ENCODE measurements at places on chromosomes 6 and 20.

- peak; percentile 64 for DNase-seq
Measured at GRCh38 chr6:41504466-41505121, 41.6 kb upstream of the FOXP4 start.

DNA sequence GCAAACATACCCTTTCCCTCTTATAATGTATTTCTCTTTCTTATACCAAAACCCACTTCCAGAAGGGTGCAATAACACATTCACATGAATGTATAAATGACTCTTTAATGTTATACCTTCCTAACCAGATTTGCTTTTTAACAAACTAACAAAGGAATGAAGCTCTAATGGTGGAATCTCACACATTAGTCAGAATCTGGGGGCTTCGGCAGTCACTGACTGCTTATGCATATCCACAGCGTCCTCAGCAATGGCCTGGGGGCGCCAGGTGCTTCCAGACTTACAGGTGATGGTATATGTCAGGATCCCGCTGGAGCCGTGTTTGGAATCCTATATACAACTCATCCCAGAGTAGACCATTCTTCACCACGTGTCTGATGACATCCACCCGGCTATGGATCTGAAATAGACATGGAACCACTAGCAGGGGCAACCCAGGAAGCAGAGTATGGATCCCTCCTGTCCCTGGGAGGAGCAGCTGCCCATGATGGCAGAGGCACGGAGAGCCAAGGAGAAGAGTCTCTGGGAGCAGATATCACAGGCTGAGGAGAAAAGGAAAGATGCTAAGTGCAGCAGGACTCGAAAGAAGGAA, 150.8 kb upstream of the RIPOR2 start:
- DNase-seq, result no peak

DNA sequence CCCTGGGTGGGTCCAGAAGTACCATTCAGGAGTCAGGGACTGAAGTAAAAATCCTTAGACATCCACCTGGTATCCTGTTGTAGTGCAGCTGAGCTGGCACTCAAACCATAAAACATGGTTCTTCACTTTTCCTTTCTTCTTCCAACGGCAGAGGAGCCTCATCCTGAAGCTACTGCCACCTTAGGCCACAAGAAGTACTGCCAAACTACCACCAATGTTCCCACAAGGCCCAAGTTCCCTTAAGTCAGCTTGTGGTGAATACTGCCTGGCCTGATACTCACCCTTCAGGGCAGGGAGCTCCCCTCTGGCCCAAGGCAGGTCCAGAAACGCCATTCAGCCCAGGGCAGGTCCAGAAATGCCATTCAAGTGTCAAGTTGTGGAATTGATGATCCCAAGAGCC, 1053.4 kb upstream of the CITED2 start:
- DNase-seq, result no peak

DNA sequence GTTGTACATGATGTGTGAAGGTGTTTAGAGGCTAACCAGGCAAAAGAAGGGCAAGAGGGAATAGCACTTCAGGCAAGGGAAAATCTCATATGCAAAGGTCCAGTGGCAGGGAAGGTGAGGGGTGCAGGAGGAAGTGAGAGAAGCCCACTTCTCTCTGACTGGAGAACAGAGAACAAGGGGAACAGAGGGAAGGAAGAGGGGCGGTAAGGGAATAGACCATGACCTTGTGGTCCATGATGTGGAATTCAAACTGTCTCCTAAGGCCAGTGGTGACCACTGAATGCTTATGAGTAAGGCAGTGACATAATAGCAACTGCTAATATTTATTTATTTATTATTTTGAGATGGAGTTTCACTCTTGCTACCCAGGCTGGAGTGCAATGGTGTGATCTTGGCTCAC, 20.6 kb upstream of the SLC9A8 start:
- no peak for DNase-seq

GRCh38 chr6:90103056-90103800, 193.4 kb downstream of the BACH2 start:
- DNase-seq, result no peak

- DNase-seq, result no peak
Measured at GRCh38 chr6:167795874-167796191, 30.9 kb upstream of the AFDN start.

GRCh38 chr20:55893031-55893430, 112.3 kb downstream of the CBLN4 start:
- no peak for DNase-seq

DNA sequence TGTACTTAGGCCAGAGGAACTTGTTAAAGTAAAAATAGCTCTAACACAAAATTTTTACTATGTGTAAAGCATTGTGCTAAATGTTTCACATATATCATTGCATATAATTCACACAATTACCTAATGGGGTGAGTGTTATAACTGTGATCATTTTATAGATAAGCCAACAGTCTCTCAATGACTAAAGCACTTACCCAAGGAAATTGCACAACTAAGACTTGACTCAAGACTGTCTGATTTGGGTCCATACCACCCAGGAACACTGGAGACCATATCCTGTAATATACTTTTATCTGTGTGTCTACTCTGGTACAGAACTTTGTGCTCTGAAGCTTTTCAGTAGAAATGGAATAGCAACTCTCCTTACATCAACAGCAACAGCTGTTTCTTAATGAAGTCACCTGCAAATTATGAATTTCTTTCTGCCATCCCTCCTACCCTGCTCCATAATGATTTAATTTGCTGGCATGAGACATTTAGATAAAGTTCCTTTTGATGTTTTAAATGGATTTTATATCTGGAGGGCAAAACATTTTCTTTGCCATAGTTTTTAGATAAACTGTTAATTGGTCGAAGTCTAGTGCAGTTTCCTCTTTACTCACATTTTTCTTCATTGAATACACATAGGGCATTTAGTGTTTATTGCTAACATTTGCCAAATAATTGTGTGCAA, 47.5 kb downstream of the TSPYL4 start:
- DNase-seq, result no peak

GRCh38 chr20:23331450-23332350, 18.9 kb upstream of the NXT1 start:
- no peak for DNase-seq
